ENCODE measurements at places on chromosomes 1 and 21.
A peak's percentile ranks its signal among the peaks of the same experiment; 100 is the strongest.

- DNase-seq = no peak
Measured at GRCh38 chr21:27532076-27532475, 565.2 kb upstream of the ADAMTS5 start.

DNA sequence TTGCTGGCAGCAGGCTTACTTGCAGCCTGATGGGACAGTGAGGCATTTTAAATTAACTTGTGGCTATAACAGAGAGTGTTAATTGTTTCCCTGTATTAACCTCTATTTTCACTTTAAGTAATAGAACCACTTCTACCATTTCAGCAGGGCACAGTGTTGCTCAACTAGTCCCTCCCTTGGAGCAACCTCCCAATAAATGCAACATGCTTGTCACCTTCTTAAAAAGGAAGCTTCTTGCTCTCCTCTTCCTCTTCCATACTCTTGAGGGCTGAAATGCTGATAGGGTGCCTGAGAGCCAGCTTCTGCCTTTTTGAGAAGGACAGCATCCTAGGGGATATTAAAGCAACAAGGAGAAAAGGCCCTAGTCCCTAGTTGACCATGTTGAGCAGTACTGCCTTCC lies 52.1 kb downstream of the C4BPA start:
- DNase-seq = peak; percentile 82

- DNase-seq = no peak
Measured at GRCh38 chr1:246110343-246111219, 396.5 kb downstream of the SMYD3 start.

DNA sequence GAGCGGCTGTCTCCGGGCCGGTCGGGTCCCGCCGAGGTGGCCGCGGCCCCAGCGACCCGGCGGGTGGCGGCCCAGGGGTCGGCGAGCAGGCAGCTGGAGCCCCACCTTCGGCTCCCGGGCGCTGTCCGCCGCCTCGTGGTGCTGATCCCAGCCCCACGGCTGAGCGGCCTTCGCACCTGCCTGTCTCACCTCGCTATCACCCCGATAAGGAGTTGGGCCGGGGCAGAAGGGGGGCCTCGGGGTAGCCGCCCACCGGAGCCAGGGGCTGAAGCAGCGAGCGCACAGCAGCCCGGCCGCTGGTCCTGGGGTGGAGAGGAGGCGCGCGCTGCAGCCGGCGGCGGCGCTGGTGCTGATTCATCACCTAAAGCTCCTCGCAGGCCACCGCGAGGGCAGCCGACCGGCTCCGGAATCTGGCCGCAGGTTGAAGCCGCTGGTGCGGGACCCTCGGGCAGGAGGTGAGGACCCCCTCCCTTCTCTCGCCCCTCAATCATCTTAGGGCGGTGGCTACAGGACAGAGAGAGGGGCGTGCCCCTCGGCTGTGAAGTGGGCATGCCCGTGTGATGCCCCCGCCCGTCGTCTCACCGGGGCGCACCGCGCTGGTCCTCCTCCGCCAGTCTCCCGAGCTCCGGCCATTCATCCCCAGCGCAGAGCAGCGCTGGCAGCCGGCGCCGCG lies 575 bp downstream of the TRIM67 start:
- no peak for DNase-seq

DNA sequence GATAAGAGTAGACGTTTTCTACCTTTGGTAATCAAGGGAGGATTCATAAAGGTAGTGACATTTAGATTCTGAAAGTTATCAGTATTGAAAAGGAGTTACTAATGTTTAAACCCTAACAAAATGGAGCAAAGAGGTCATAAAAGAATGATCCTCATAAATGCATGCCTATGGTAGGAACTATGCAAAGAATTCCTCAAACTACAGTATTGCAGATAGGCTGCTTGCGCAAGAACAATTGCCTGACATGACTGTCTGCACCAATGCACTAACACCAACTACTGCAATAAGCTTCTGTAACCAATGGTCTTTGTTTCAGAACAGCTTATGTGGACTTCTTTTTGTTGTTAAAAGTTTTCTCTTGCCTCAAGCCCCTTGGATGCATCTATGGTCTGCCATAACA lies 597.3 kb upstream of the ADGRL4 start:
- DNase-seq = no peak

DNA sequence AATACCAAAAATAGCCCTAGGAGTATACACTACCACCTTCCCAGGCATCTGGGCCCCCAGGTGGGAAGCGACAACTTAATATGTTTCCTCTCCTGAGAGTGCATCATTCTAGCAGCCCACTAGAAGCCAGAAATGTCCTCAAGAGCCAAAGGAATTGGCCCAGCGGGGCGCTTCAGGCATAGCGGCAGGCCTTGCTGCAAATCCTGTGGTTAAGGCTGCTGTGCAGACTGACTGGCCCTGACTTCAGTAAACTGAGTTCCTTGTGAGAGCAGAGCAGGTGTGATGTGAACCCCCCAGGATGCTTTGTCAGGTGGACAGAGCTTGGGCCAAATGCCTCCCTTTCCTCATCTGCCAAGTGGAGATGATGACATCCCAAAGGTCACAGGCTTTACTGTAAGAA lies 29.7 kb upstream of the LDLRAP1 start:
- no peak for DNase-seq

All from inflammatory macrophage (primary cell).